ENCODE measurements at places on chromosomes 7 and 10. TPM values are rescaled to one million over a fixed set of nuclear protein-coding genes. Genes with fewer than 3 reads are reported as not detected.

AMPH gene
- 1.6 TPM for total RNA-seq

STEAP1B gene
- total RNA-seq: not detected

ZWINT gene
- total RNA-seq: 19.4 TPM

STAG3 gene
- 0.20 TPM for total RNA-seq

FFAR4 gene
- 0.16 TPM for total RNA-seq

ARMC3 gene
- not detected for total RNA-seq

PRKAG2 gene
- 14.0 TPM for total RNA-seq

CLDN3 gene
- 53.7 TPM for total RNA-seq

DNA sequence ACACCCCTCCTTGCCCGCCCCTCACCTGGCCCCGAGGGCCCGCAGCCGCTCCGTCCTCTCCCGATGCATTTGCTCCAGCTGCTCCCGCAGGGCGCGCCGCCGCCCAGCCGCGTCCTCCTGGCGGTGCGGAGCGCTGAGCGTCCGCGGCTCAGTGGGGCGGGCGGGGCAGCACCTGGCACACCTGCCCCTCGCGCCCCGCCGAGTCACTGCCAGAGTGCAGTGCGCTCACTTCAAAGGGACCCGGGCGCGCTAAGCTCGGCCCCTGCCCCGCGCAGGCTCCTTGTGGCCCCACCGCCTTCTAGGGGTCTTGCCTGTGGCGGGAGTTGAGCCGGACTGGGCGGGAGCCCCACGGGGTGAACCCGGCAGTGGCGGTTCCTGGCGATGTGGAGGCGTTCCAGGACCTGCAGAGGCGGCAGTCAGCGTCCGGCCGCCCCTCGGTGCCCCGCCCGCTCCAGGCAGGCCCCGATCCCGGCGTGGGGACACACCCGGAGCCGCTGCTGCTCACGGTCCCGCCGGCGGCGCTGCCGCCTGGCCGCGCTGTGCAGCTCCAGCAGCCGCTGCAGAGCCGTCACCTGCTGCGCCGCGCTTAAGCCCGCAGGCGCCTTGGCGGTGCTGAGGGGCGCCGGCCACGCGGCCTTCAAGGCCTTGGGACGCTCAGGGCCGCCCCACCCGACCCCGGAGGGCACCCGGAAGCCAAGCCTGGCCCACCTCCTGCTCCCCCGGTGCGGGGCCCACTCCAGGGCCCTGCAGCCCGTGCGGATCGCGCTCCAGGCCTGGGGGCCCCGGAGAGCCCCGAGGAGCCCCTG is 6.7 kb downstream of the ATP6V1F start:
- DNase-seq: peak; percentile 77

- DNase-seq: no peak
These were observed 12.4 kb upstream of the CAMK2G start for GRCh38 chr10:73886661-73887293.

GRCh38 chr7:43038254-43038653 is 74.2 kb upstream of the HECW1 start:
- DNase-seq: no peak

- no peak for DNase-seq
These were observed 25.1 kb upstream of the GPR37 start for GRCh38 chr7:124790645-124791044.

- DNase-seq: no peak
These were observed 166.4 kb upstream of the ADO start for GRCh38 chr10:62638062-62638477.

GRCh38 chr7:95201727-95202126 is 122.6 kb downstream of the PON1 start:
- DNase-seq: no peak

DNA sequence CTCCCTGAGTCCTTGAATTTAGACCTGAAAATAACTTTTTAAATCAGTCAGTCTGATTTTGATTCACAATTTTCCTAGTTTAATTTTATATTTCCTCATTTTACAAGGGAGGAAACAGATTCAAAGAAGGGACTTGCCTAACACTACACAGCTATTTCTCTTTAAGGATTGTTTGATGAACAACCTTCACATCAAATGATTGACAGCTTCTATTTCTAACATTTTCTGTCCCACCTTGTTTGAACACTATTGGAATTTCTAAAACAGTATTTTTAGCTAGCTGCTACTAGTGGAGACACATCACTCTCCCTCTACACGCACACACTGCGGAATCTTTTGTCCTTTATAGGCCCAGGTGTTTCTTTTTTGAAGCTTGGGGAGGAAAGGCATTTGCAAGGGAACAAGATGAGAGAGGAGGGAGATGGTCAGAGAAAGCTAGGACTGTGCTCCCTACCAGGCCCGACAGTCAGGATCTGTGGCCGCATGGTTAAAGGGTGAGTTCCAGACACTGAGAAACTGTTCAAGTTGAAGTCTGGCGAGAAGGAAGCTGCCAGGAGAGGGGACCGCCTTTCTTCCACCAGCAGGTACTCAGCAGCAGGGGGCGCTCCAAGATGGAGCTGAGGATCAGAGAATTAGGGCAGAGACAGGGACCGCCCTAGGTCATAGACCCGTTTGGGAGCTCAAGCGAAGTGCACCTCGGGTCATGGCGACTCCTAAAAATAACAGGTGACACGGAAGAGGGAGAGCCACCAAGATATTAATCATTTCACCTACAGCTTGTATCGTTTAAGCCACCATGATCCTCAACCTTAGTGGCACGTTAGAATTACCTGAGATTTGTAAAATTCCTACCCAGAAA is 49.7 kb downstream of the DNAJC12 start:
- DNase-seq: peak; percentile 63

GRCh38 chr10:13816195-13816925 is 229.6 kb downstream of the PRPF18 start:
- DNase-seq: peak; percentile 47

DNA sequence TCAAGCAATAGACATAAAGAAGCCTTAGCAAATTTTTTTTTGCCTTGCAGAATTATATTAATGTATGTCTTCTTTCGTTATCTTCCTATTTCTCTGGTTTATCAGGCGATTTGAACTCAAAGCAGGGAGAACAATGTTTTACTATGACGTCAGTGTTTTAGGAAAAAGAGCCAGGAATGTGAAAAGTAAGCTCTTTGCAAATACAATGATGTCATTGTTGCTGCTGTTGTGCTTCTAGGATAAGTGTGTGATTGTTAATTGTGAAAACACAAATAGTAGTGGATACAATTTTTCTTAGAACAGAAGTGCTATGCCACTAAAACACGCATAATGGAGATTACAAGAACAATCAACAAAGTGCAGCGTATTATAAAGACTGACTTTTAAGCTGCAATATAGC is 9.5 kb upstream of the AUTS2 start:
- no peak for DNase-seq

- no peak for DNase-seq
These were observed 342.7 kb downstream of the THSD7A start for GRCh38 chr7:11489280-11489679.

DNA sequence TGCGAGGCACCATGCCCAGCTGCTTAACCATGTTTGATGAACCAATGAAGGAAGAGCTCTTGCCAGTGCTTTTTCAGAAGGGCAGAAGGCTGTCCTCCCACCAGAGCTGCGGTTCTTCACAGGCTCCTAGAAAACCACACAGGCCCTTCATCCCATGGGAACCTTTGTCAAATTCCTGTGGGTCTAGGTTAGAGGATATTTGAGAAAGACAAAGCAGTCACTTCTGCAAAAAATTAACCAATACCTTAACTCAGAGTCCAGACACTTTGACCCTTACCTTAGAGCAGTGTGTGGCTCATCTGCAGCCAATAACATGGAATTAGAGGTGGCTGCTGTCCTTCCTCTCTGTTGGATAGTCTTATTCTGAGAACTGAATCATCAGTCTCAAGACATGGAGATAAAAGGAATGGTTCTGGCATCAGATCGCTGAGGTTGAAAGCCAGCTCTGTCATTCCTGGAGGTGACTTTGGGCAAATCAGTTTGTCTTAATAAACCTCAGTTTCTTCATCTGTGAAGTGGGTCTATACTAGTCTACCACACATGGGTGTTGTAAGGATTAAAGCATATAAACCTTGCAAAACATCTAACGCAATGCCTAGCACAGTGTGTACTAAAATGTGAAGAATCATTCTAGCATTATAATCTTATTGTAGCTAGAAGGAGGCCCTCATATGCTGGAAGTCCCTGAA is 65.1 kb upstream of the PIP4K2A start:
- no peak for DNase-seq

DNA sequence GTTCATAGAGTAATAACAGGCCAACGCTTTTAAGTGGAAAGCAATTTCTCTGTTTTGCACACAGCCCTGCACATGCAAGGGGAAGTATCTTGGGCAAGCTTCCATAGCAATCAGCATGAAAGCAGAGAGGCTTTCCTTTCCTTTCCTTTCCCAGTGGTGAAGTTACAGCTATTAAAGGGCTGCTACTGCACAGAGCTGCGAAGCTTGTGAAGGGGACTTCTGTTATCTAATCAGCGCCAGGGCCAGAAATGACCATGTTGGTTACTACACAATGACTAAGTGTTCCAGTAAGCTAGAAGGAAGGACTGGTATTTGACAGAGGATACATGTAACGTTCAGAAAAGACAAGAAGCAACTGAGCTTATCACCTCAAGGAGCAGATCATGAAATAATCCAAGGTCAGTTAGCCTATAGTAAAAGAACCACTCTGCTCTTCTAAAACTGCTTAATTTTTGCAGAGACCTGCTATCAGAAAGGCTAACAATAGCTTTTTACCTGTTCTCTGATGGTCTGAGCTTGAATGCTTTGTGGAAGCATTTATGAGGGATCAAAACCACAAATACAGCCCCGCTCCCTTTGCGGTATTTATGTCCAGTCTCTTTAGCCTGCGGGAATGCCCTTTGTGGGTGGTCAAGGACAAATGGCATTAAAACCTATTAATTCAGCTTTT is 45.9 kb downstream of the SGMS1 start:
- DNase-seq: peak; percentile 71

GRCh38 chr10:35643151-35644049 is 1.3 kb upstream of the FZD8 start:
- peak; percentile 77 for DNase-seq

DNA sequence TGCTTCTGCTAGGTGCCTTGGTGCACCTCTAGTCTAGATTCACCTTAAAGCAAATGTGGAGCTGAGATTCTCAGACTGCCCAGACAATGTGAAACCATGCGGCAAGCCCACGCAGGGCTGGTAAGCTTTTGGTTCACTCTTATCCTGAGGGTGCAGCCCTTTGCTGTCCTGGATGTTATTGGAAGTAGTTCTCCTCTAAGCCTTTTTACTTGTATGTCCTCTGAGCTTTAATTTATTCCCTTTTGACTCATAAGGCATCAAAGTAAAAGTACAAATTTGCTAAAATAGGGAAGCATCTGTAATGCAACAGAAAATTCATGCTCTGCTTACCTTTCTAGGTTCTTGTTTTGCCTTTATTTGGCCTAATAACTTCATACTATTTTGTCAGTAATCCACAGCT is 186.8 kb downstream of the MACC1 start:
- no peak for DNase-seq
